ENCODE measurements at places on chromosomes 2 and 18.
A peak's percentile ranks its signal among the peaks of the same experiment; 100 is the strongest.

- ATAC-seq, result no peak
These were observed 416.6 kb upstream of the MEX3C start for GRCh38 chr18:51614033-51614432.

DNA sequence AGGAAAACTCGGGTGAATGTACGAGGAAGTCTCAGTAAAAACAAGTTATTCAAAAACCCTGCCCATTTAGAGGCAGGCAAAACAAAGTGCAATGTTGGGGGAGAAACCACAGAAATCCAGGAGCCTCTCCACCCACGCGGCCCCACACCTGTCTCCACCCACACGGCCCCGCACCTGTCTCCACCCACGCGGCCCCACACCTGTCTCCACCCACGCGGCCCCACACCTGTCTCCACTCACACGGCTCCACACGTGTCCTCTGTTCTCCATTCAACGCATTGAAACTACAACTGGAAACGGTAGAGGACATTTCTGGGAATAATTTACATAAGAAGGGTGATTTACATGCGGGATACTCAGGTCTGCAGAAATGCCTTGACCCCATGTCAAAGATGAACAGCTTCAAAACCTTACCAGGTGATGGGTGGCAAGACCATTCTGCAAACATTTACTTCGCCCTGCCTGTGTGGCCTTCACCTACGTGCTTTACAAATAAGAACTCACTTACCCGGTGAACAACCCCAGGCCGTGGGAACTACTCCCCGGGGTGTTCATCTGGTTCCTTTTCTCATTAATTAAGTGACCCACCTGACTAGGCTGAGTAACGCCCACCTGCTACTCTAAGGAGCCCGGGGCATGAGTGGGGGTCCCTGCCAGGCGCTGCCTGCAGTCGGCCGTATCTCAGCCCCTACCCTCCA, 100.4 kb downstream of the EIPR1 start:
- ATAC-seq, result no peak

- no peak for ATAC-seq
These were observed 47.2 kb upstream of the GPR17 start for GRCh38 chr2:127598711-127599110.

DNA sequence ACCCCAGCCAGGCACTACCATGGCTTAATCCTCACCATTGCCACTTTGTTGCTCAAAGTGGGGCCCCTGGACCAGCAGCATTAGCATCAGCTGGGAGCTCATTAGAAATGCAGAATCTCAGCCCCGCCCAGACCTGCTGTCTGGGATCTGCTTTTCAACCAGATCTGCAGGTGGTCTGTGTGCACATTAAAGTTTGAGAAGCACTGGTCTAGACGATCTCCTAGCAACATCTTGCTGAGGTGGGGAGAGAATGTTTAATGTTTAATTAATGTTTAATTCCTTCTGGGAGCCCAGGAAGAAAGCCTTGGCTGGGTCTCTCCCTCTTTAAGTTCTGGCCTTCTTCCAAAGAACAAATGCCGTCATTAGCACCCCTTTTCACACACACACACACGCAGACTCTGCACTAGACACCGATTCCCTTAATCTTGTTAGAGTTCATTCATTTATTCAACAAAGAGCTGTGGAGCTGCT, 53.7 kb downstream of the EDAR start:
- no peak for ATAC-seq

DNA sequence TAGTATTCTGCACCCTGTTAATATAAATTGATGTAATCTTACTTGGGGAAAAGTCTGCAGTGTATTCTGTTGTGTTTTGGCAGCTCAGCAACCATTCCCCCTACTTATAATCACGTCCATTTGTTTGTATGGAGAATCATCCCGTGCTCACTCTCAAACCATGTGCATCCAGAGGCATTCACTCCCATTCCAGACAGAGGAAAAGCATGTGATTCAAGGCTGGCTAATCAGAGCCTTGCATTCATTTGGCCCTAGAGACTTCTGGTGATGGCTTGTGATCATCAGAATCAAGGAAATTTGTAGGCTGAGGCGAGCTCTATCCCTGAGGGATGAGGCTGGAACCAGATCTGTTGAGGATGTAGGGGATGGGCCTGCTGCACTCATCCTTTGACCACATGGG, 5.1 kb upstream of the WIPF1 start:
- no peak for ATAC-seq

GRCh38 chr18:55856229-55856628, 268.2 kb upstream of the TCF4 start:
- no peak for ATAC-seq

DNA sequence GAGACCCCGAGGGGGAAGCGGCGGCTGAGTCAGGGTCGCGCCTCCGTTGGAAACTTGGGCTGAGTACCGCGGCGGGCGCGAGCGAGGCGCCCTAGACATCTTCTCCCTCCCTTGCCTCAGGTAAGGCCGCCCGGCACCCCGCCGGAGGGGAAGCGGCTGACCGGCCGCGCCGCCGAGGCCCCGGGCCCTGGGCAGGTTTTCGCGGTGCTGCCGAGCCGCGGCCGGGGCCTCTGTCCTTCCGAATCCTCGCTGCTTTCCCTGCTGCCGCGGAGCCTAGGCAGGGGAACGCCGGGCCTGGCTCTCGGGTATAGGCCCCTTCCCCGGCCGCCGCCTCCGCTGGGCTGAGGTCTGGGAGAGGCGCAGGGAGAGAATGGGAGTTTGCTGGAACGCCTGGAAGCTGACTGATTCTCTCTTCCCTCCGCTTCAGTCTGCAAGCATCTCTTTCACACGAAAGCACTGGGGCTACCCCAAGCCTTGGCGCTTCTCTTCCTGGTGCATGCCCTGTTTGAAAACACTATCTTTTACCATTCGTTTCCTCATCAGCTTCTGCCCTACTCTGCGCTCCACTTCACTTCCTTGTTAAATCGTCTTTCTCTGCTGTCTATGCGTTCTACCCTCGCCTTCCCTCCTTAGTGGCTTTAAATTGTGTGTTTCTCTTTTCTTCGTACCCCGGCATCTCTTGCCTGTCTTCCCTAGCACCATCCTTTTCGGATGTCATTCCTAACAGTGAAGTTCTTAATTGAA, 652 bp downstream of the PPM1B start:
- peak; percentile 0 for ATAC-seq

GRCh38 chr2:44895061-44895460, 46.4 kb upstream of the SIX3 start:
- no peak for ATAC-seq

DNA sequence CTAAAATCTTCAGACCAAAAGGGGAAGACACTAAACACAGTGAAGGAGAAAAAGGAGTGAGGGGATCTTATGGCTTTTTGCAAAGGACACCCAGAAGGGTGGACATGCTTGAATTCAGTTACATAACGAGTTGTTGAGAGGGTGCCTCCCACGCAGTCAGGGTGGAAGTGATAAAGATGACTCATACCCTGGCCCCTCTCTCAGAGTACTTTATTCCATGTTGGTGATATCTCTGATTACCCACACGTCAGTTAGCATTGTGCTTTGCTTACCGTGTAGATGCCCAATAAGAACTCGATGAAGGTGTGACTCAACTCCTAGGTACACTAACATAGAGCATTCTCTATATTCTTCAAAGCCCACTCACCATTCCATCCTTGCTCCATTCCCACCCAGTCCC, 44.4 kb downstream of the EN1 start:
- no peak for ATAC-seq

DNA sequence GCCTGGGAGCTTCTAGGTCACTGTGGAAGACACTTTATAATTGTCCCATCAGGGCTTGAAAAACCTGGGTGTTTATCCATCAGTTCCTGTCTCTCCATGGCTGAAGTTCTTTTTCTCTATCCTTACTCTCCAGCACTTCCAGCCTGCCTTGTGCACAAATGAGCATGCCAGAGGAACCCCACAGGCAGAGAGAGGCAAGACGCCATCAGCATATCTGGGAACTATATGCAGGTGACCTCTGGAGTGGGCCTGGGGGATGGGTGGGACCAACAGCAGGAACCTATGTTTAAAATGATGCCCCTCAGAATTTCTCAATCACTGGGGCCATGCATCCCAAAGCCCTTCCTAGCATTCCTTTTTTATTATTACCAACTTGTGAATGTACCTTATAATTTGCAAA, 156.2 kb upstream of the PARD3B start:
- ATAC-seq, result no peak

- ATAC-seq, result no peak
These were observed 4.6 kb upstream of the SEH1L start for GRCh38 chr18:12943215-12943614.

DNA sequence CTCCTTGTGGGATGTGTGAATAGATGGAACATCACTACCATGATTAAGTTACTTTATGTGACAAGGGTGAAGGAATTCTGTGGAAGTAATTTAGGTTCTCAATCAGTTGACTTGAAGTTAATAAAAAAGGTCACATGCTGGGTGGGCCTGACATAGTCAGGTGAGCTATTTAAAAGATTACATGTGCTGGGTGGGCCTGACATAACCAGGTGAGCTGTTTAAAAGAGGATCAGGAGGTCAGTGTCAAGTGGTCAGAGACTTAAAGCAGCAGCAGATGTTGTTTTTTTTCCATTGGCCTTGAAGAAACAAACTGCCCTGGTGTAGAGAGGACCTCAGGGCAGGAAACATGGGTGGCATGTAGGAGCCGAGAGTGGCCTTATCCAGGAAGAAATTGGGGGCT, 3.3 kb downstream of the IL1R2 start:
- ATAC-seq, result no peak

GRCh38 chr2:98778741-98779483, 48.0 kb upstream of the MGAT4A start:
- no peak for ATAC-seq

- ATAC-seq, result no peak
These were observed 12.8 kb upstream of the TNP1 start for GRCh38 chr2:216872624-216873023.

GRCh38 chr18:35851286-35851970, 121.1 kb upstream of the RMP24 start:
- no peak for ATAC-seq

- ATAC-seq, result peak; percentile 62
These were observed 27.5 kb downstream of the SOS1 start for GRCh38 chr2:39093218-39093898.

GRCh38 chr2:133568172-133568571, at the start of gene NCKAP5:
NCKAP5 (minus strand) TSS chr2:133568463; CDS start chr2:133517526, 50,937 bp downstream.
- ATAC-seq, result no peak

- ATAC-seq, result no peak
These were observed 15.3 kb downstream of the SGPP2 start for GRCh38 chr2:222439692-222440091.

GRCh38 chr2:152097290-152097800, 1.5 kb downstream of the CACNB4 start:
- peak; percentile 17 for ATAC-seq

- ATAC-seq, result no peak
These were observed 758.4 kb upstream of the KLHL29 start for GRCh38 chr2:22626621-22627020.

DNA sequence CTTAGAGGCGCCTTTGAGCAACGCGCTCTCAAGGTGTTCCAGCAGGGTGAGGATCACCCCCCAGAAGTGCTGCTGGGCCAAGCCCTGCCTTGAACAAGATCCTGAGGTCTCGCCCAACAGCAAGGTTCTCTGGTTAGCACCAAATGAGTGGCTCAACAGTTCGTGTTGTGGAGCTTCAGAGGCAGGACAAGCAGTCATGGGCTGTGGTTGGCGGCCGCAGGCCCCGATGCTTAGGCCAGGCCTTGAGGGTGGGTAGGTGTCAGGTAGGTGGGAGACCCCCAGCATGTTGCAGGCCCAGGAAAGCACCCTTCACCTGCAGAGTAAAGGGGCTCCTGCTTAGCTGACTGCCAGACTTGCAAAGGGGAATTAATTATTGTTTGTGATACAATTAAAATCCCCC, 70.2 kb upstream of the FOSL2 start:
- ATAC-seq, result no peak

DNA sequence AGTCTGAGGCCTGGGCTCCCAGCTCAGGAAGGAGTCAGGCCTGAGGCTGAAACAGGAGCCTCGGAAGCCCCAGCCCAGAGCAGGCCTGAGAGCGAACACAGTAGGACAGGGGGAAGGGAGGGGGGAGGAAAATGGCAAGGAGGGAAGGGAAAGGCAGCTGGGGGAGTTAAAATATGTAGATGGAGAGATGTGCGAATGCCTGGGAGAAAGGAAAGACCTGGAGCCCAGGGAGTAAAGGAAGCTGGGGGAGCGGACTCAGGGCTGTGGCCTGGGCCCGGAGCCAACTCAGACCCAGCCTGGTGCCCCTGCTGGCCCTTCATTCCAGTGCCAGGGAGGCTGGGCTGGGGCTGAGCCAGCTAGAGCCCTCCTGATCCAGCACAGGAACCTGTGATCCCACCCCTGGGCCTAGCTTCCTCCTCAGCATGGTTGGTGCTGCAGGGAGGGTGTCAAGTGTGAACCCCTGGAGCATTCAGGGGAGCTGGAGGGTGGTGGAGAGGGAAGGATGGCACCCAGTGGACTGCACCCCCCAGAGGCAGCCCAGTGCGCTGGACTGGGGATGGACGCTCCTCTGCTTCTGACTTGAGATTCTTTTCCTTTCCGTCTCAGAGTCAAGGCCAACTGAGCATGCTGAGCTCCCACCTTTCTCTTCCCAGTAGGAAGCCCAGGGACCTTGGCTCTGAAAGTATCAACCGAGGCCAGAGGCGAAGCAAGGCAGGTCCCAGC, 46.3 kb downstream of the EMX1 start:
- no peak for ATAC-seq

DNA sequence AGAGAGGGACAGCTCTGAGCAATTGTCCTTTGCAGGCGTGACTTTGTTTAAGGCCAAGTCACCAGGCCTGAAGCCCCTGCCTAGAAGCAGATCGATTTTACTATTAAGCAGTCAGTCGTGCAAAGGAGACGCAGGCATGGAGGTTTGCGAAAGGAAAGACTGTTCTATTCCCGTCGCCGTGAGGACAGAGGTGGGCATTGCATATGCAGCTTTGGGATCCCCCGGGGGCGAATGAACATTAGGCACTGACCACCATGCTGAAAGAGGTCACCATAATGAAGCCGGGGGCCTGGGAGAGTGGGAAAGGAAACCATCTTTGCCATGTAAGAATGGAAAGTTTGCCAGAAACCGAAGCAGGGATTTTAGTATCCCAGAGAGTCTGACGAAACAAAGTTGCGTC, 231.6 kb downstream of the BCL11A start:
- no peak for ATAC-seq

- ATAC-seq, result no peak
These were observed 228.9 kb upstream of the FOSL2 start for GRCh38 chr2:28163627-28164279.
